ENCODE measurements at places on chromosomes 3 and 15. TPM values are rescaled to one million over a fixed set of nuclear protein-coding genes. Genes with fewer than 3 reads are reported as not detected.

DNA sequence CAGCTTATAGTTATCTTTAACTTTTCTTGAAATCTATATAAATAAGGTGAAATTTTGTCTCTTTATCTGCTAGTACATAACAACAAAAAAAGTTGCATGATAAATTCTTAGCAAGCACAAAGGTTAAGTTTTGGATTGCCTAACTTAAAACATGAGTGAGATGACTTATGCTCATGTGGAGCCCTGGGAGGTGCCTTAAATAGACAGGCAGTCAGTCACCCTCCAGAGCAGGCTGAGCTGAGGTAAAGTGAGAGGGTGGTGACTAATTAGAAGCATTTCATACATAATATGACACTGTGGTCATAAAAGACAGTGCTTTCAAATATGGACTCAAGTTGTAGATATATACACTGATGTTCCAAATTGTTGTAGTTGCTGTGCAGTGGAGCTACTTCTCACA, 14.6 kb upstream of the MME start:
- no peak for DNase-seq

DNA sequence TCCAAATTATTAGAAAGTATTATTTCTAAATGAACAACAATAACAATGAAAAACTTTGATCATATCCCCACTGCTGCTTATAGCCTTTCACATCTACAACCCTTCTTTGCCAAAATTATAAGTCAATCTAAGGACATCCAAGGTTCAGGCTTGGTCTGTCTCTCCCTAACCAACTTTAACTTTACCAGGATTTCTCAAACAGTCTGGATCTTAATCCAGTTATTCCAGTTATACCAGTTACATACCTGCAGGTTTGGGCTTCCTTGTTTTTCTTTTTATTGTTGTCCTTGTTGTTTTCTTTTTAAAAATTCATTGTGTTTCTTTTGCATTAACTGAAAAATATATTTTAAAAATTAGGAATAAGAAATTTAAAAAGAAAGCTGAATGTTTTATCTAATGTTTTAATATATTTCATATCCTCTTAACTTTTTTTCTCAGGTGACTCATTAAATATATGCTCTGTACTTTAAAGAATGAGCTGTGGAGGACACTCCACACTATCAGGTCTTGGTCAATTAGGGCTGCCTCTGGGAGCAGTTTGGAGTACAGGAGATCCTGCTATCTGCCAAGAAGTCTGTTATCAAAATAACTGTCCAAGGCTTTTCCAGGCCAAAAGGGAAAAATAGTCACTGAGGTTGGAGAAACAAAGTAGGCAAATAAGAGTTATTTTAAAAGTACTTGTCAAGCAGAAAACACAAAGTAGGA, 421.4 kb downstream of the EPHA6 start:
- no peak for DNase-seq

- DNase-seq, result no peak
Measured at GRCh38 chr3:49882166-49882565, 12.5 kb upstream of the CAMKV start.

DNA sequence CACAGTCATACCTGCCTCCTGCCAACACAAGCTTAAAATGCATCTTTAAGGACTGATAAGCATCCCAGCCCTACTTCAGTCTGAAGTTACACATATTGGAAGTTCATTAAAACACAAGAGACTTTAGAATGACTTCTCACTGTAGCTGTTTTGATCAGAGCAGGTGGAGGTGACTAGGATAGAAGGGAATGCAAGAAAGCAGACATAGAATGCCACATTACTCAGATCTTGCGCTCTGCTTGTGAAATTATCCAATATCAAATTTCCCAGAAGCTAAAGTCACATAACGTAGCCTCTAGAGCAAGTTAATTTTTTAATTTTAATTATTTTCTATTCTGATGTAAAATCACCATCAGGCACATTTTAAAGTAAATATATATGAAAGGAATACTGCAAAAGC, 306.5 kb downstream of the PLOD2 start:
- no peak for DNase-seq

DNA sequence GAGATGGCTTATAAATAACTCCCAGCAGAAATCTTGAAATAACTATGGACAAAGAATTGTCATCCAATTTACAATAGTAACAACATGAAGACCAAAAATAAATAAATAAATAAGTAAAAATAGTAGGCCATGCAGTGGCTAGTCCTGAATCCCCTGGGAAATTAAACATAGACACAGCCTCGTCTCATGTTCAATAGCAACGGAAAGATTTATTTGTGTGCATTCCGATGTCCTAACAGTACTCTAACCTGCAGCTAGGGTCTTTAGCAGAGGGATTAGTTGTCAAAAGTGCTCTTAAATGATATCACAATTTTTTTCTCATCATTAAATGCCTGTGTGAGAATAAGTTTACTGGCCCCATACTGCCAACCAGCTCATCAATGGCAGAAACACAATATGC, 474.2 kb downstream of the MAGI1 start:
- no peak for DNase-seq

GRCh38 chr3:182460303-182460702, 333.0 kb upstream of the ATP11B start:
- no peak for DNase-seq

DNA sequence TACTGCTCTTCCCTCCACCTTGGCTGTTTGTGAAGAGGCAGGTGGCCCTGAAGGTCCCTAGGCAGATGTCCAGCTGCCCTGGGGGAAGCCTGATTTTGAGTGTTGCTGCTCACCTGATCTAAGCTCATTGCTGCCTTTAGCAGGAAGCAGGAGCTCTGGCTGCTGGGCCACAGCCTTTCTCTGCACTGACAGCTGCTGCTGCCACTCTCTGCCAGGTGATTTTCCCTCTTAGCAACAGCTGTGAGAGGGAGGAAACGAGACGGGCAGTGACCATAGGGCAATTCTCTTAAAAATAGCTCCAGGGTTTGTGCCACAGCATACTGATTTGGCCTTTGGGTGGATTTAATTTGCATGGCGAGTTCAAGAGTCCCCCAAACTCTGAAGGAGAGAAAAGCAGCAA, 415.8 kb upstream of the SEMA6D start:
- DNase-seq, result no peak

DNA sequence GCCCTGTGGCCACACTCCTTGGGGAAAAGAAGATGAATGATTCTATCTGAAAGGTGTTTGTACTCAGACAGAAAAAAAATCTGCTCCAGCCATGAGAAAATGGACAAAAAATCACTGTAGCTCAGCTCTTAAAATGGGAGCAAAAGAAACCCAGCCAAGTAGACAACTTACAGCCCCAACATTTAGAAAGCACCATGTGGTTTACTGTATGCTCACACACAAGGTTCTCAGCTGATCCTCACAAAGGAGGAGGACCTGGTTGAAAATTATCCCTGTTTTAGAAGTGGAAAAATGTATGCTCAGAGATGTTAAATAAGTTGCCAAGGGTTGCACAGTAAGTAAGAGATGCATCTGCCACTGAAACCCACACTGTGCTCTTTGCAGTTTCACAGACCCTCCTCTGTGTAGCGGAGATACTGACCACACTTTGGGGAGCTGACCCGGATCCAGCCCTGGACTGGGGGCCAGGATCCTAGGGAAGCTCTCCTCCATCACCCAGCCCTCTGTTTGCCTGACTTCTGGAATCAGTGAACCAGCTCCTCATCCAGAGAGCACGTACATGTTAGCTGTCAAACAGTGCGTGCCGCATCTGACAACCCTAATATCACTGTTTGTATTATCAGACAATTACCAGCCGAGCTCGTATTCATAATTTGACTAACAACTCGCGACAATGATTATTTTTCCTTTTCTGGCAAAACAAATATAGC, 32.7 kb upstream of the TPRG1 start:
- DNase-seq, result no peak

DNA sequence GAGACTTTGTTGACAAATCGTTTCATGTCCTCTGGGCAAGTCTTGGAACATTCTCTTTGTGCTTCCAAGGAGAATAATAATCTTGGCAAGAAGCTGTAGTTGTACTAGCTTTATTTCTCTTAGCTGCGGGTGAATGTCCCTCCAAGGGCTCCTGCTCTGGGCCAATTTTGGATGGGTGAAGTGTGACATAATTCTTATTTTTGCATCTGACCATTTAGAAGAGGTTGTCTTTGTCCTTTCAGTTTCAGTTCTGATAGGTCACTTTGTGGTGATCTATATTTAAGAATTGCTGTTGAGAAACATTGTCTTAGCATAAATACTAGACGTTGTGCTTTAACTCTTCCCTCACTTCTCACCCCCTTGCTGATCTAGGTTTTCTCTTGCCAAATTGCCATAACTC, 164.8 kb upstream of the RORA start:
- no peak for DNase-seq

DNA sequence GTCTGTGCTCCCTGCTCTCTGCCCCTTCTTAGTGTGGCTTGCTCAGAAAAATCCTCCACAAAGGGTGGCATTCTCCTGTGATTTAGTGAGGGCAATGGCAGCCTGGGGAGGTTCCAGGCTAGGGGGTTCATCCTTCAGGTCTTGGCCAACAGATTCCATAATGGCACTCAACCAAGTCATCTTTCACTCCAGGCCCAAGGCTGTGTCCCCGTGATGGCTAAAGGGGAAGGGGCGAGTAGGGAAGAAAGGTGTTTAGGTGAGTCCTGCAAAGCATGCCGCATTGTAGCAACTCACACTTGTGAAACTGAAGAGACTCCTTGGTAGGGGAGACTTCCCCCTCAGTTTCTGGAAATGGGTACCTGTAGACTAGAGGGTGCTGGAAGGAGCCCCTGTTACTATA, 105.6 kb downstream of the THSD4 start:
- DNase-seq, result no peak

GRCh38 chr3:13501056-13501455, 20.9 kb downstream of the HDAC11 start:
- no peak for DNase-seq

SLC9C1 gene
- not detected for total RNA-seq

ACKR2 gene
- total RNA-seq, result 3.1 TPM

GOLGA6L9 gene
- total RNA-seq, result 15.3 TPM

CHL1 gene
- 17.5 TPM for total RNA-seq
